Astrocyte of the hippocampus (primary cell): ENCODE measurements at places on chromosomes 1 and 21.

DNA sequence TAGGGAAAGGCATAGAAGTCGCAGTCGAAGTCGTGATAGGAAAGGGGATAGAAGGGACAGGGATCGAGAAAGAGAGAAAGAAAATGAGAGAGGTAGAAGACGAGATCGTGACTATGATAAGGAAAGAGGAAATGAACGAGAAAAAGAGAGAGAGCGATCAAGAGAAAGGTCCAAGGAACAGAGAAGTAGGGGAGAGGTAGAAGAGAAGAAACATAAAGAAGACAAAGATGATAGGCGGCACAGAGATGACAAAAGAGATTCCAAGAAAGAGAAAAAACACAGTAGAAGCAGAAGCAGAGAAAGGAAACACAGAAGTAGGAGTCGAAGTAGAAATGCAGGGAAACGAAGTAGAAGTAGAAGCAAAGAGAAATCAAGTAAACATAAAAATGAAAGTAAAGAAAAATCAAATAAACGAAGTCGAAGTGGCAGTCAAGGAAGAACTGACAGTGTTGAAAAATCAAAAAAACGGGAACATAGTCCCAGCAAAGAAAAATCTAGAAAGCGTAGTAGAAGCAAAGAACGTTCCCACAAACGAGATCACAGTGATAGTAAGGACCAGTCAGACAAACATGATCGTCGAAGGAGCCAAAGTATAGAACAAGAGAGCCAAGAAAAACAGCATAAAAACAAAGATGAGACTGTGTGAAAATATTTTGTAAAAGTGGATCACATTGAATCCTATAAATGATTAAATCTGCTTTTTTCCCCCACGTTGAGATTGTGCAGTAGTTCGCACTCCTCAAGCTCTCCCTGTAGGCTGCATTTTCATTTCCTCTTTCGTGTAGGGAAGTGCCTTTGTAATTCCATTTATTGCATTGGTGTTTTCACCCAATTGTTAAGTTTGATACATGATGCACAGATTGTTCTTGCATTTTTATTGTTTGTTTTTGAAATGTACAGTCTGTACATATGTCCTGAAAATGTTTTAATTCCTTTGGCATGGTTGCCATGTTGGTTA, 7.5 kb downstream of the PRPF38B start:
- DNase-seq = no peak

DNA sequence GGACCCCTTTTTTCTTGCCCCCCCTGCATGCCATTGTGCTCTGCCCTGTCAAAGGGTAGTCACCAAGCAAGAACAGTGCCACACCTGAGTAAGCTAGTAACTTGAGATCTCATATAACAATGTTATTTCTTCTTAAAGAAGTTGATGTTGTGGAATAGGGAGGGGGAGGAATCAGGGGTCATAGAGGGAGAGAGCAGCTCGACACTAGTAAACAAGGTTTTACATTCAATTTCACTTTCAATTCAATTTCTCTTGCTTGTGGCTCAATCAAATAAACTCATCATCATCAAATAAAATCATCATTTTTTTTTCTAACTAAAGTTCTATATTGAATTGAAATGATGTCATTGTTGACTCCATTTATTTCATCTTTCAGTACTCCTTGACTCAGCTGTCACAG, 106.4 kb downstream of the CRB1 start:
- DNase-seq = no peak

DNA sequence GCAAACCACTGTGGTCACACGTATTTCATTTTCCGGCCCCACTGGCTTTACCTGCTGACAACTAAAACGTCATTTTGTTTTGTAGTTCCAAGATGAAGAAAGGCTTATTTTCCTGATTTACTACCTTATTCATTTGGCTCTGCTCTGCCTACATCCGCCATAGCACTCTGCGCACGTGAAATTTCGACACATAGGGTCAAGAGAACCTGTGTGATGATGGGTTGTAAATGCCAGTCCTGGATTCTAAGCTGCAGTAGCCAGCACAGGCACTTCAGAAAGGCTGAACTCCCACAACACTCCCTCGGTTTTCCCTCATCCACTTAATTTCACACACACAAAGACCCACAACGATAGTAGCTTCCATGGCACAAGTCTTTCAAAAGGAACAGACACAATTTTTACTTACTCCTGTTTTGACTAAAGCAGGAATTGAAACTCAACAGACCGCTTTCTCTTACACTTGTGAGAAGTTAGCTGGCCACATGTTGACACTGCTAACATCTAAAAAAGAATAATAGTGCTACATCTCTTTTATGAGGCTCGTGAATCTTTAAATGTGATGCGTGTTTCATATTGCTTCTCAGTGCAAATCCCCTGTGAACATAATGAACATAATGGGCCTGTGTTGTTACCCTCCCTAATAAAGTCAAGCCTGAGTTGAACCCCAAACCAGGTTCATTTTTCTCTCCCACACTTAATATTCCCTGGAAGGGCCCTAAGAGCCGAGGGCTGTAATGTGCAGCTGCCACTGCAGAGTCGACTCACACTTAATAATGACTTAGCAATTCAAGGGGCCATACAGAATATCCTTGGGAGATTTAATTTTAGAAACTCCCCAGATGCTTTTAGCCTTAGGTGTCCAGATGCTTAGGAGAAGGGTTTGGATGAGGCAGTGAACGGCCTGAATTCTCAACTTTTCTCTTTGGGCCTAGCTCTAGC, 1.5 kb upstream of the RUNX1 start:
- DNase-seq = no peak

DNA sequence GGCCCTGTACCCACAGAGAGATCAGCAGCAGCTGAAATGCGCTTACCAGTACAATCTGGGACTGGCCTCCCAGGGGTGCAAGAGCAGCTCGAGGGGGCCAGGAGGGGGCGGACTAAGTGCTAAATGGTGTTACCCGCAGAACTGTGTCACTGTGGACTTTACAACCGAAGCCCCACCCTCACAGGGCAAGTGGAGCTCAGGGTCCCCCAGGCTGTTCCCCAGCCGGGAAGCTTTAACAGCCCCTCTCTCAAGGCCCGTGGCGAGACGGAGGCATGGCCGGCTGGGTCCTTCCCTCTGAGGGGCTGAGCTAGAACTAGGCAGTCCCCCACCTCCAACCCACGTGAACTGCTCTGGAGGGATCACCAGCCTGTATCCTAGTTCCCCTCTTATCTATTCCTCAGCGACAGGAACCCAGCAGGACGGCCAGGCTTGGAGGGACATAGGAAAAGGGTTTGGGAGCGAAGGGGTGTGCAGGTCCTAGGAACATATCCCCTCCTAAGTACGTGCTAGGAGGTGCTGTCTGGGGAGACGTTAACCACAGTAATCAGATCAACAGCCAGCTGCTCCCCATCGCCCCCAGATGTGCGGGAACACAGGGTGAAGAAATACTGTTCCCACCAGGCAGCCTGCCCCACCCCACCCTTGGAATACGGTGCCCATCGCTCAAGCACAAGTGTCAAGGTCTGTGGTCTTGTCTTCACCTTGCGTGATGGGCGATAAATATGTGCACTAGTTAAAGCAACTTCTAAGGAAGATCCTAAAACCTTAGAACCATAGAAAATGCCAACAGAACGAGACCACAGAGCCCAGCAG, 24.4 kb downstream of the ZBTB17 start:
- DNase-seq = no peak

GRCh38 chr1:115179397-115180079, 90.2 kb upstream of the TSPAN2 start:
- peak; percentile 96 for DNase-seq

DNA sequence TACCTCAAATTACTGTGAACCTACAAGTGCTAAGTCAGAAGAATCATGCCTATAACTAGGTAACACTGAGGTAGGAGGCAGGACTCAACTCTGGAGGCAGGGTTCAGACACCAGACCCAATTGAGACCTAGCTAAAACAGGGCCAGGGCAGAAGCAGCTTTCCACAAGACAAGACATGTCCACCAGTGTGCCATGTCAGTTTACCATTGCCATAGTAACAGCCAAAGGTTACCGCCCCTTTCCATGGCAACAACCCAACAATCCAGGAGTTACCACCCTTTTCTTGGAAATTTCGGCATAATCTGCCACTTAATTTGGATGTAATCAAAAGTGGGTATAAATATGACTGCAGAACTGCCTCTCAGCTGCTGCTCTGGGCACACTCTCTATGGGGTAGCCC, 432.3 kb downstream of the DPYD start:
- DNase-seq = no peak

DNA sequence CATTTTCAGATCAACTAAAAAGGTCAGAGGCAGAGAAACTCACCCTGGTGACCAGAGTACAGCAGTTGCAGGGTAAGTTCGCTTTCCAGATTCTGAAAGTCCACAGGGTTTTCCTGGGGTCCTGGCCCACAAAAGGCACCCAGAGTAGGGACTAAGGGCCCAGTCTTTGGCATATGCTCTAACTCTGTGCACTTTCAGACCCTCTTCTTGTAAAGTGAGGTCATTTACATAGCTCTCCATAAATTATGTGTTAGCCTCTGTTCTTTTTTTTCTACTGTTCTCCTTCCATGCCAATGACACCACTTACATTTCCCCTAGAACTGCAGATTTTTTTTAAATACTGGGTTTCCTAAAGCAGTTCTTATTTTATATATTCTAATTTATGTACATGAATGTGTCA, 6.3 kb downstream of the C1orf74 start:
- DNase-seq = no peak

GRCh38 chr1:166960858-166961474, 14.4 kb downstream of the ILDR2 start:
- no peak for DNase-seq

- no peak for DNase-seq
These were observed 758 bp downstream of the RAD54L start for GRCh38 chr1:46248122-46248920.

- peak; percentile 78 for DNase-seq
These were observed 407 bp upstream of the PIGV start for GRCh38 chr1:26787381-26787705.

GRCh38 chr1:207221934-207222351, 99.5 kb upstream of the CD55 start:
- DNase-seq = no peak

DNA sequence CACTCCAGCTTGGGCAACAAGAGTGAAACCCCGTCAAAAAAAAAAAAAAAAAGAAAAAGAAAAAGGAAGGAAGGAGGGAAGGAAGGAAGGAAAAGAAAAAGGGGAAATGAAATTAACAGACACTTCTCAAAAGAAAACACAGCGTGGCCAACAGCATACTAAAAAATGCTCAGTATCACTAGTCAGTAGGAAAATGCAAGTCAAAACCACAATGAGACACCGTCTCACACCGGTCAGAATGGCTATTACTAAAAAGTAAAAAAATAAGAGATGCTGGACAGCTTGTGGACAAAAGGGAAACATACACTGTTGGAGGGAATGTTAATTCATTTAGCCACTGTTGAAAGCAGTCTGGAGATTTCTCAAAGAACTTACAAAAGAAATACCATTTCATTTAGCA, 369.5 kb upstream of the BRINP3 start:
- DNase-seq = no peak

DNA sequence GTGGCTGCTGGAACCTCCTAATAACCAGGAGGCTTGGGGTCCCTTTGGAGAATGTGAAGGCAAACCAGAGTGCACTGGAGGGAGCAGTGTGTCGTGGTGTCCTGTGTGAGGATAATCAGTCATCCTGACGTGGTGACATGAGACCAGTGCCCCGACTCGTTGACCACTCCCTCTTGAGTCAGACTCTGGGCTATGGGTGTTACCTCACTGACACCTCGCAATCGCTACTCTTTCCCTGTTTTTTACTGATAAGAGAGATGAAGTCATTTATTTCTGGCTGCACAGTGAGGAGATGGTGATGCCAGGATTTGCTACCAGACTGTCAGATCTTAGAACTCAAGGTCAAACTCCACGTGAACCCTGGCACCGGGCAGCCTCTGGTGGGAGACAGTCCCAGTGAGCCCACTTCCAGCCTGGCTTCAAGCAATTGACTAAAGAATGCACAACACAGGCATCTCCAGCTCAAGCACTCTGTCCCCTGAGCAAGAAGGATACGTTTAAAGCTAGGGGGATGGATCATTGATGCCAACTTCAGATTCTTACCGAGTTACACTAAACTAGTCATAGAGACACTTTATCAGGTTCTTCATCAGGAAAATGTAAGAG, 30.3 kb downstream of the UBASH3A start:
- no peak for DNase-seq

- DNase-seq = no peak
These were observed 37.5 kb upstream of the TTC22 start for GRCh38 chr1:54838565-54839180.

DNA sequence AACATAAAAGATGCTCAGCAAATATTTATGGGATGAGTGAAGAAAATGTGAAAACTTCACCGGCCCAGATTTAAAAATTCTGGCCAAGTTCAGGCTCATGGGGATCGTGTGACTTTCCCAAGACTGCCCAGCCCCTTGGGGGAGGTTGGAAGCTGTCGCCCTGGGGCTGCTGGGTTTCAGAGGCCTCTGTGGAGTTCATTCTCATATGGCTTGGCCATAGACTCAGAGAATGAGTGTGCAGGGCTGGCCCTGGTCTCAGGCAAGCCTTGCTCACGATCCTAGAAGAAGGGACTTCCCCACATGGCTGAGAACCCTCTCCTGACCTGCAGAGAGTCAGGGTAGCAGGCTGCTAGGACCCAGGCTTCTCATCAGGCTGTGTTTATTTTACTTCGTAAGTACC, 24.6 kb downstream of the PADI2 start:
- DNase-seq = no peak

GRCh38 chr1:47405697-47406096, 10.4 kb upstream of the FOXE3 start:
- no peak for DNase-seq

DNA sequence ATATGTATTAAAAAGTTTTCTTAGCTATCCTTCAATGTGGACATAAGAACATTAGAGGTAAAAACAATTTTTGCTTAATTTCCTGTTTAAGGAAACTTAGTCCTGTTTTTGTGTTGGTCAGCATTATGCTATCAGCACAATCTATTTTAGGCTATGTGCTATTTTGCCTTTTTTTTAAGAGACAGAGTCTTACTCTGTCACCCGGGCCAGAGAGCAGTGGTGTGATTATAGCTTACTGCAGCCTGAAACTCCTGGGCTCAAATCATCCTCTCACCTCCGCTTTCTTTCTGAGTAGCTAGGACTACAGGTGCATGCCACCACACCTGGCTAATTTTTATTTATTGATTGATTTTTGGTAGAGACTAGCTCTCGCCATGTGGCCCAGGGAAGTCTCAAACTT, 199.1 kb upstream of the TMPRSS15 start:
- DNase-seq = no peak

DNA sequence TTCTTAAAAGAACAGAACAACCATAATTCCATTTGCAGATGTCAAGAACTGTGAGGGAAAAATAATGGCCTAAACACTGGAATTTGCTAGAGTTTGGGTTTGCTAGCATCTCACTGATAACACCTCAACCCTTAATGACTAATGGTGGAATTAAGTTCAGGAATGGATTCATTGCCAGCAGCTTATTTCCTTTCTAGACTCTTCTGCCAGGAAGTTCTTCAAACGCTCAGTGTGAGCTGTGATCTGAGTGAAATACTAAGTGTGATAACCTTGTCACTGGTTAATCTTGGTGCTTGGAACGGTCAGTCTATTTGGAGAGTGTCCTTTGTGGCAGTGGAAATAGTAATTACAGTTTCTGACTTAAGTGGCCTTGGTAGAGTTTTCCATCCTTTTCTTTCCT, 21.6 kb upstream of the PLEKHM2 start:
- no peak for DNase-seq
